ENCODE measurements at places on chromosomes 2 and 18.

- no peak for DNase-seq
These were observed 98.6 kb downstream of the HDAC4 start for GRCh38 chr2:239302083-239302807.

DNA sequence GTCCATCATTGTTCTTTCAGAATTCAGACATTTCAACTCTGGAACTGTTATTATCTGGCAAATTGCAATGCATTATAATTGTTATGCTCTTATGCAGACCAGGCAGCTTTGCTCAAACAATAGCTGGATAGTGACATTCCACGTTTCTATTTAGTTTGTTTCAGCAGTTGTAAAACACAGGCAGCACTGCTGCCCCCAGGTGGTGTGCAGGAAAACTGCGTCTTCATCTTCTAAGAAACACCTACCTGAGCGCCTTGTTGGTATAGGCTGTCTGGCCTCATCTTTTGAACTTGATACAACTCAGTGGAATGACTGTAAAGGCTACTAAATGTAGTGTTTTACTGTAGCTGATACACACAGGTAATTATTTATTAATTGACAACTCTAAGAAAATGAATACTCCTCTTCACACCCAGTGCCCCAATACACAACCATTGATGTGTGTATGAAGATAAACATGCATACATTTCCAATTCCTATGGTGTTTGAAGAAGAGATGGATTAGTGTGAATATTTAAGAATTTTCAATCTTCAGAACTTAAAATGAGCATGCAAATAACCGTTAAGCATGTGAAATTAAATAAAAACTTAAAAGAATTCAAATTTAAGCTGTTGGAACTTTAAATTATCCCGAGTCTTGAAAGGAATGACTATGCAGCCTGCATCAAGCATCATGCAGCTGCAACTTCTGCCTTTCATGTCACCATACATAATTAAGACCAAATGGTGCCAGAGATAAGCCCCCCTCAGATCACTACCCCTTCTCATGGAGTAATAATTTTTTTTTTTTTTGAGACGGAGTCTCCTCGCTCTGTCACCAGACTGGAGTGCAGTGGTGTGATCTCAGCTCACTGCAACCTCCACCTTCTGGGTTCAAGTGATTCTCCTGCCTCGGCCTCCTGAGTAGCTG, 85.6 kb downstream of the CD8B2 start:
- no peak for DNase-seq

DNA sequence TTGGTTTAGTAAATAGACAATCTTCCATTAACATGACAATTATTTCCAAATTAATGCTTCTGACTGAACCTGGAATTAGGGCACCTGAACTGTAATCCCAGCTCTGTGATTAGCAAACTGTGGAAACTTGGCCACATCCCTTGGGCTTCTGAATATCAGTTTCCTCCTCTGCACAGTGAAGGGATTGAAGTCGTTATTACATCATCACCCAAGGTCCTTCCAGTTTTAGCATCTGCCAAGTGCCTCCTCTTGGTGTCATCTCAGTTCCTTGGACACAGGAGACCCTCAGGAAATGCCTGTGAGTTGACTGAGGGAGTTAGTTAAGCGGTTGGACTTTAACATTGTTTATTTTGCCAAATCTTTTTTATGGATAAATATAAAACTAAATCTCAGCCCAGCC, 64.8 kb downstream of the MOGAT1 start:
- no peak for DNase-seq

- DNase-seq: no peak
These were observed 148.3 kb upstream of the KLHL14 start for GRCh38 chr18:32920796-32921787.

- DNase-seq: no peak
These were observed 31.9 kb downstream of the DSC3 start for GRCh38 chr18:31010601-31011000.

GRCh38 chr2:207073801-207074678, 91.7 kb downstream of the KLF7 start:
- DNase-seq: no peak

DNA sequence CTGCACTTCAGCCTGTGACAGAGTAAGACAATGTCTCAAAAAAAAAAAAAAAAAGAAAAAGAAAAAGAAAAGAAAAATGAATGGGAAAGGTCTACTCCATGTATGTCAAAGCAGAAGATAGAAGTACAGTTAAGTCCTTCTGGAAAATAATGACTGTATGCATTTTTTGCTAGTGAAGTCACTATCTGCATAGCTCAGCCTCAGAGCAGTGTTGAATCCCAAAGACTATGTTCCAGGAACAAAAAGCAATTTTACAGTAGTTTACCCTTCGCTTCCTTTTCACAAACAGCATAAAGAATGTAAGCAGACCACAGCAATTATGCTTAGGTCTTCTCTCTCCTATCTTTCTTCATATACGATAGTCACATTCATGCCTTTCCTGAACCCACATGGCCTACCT, 497.4 kb downstream of the CMPK2 start:
- no peak for DNase-seq

DNA sequence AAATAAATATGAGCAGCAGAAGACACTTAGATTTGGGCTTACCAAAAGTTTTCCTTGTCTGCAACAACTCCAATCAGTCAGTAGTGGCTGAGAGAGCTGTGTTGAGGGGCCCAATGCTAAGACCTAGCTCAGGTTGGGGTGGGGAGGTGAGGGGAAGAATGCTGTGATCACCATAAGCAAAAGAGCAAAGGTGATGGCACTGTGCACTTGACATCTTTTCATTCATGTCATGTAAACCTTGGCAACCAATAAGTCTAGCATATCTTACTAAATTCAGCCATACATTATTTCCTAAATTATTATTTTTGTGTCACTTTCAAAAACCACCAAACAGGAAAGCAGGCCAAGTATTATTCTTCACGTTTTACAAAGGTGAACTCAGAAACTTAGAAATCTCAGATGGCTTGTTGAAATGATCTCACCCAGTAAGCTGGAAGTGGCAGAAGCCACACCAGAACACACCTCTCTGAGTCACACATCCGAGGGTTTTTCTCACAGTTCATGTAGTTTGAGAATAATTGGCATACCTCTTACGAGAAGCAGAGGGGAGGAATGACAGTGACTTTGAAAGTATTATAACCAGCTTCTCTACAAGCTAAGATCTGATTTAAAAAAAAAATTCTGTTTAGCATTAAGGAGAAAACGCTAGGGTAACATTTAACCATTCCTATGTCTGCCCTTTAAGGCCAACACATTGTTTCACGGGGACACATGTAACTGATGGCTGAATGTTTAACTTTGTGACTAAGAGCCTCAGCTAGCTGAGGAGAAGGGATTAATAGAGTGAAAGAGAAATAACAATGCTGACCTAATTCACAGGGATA, 43.3 kb upstream of the SETBP1 start:
- no peak for DNase-seq

- no peak for DNase-seq
These were observed 25.3 kb downstream of the INPP4A start for GRCh38 chr2:98469862-98470544.

GRCh38 chr2:11030909-11031308, 119.2 kb downstream of the KCNF1 start:
- DNase-seq: no peak

- no peak for DNase-seq
These were observed 98.6 kb downstream of the BCL2L11 start for GRCh38 chr2:111219285-111219684.

DNA sequence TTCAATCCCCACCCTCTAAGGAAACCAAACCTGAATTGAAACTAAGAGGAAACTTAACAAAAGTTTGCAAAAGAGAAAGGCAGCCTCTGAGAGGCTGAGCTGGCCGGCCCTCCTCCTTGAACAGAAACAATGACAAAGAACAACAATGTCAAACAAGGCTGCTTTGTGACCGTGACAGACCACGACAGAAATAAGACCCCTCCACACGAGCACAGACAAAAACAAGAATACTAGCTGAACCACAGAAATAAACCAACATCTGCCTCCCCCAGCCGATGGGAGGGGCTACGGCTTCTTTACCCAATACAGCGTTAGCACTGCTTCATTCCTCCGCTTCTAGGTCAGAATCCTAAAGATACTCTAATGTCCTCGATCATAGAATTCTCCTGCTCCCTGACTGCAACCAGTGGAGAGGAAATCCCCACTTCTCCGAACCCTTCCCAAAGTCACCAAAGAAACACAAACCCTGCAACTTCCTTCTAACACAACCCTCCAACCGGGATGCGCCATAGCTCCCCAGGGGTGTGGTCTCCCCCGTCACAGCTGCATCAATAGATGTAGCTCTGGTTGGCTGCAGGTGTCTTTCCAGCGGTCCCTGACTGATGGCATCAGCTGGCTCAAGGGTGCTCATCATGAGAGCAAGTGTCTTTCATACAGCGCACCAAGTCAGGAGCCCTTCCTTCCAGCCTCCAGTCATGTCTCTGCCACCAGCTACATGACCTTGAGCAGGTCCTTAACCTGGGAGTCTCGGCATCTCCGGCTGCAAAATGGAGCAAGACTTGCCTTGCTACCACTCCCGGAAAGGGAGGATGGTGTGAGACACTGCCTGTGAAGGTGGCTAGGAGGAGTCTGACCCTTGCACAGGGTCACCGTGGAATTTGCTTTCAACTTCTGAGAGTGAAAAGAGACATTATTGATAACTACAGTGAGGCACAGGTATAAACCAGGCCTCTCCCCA, 198.6 kb downstream of the HAUS1 start:
- DNase-seq: no peak

DNA sequence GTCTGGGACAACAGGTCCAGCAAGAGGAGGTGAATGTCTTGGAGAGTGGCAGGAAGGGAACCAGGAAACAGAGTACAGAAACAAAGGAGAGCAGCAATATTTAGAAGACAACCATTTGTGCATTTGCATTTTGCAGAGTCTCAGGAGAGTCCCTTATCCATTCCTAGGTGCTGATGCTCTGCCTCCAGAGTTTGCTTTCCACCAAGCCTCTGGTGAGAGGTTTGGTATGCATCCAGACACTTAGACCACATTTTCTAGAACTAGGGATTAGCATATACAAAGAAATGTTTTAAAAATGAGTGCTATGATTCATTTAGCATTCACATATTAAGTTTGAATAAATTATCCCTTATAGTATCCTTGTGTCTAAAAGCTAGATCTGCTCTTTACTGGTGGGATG, 18.5 kb upstream of the LRATD1 start:
- no peak for DNase-seq

DNA sequence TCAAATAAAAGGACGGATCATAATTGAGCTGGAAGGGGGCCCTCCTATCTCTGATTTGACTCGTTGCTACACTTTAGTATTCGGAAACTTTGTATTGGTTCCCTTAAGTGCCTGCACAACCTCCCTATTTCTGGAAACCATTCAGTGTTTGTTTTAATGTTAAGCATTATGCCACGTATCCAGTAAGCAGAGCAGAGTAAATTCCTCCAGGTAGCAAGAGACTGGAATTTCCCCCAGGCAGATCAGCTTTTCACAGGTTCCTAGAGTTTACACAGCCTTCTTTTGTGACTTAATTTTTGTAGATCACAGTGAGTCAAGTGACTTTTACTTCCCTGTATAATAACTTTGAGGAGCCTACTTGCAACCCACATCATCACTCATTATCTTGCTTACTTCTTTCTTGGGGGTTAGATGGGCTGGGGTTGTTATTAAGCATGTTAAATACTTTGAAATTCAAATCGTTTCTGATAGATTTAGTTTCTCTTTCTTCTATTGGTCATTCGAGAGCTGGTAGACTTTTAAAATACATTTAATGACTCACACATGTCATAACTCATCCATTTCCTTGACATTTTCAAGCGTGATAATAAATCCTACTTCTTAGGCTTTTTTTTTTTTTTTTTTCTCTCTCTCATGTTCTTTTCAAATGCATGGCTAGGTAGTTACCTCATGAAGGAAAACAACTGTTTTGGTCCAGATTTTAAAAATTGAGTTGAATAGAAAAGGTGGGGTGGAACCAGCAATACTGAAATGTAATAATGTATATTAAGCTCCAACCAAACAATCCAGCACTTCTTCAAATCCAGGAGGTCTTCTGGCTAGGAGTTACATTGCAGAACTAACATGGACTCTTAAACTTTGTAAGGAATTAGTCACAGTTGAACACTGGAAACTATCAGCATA, 219.3 kb downstream of the NEDD4L start:
- no peak for DNase-seq

DNA sequence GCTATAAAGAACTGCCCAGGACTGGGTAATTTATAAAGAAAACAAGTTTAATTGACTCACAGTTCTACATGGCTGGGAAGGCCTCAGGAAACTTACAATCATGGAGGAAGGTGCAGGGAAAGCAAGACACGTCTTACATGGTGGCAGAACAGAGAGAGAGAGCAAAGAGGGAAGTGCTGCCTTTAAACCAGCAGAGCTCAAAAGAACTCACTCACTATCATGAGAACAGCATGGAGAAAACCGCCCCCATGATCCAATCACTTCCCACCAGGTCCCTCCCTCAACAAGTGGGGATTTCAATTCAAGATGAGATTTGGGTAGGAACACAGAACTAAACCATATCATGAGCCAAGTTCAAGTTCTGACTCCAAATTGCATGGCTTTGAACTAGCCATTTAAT, 62.8 kb upstream of the PPP1CB start:
- DNase-seq: no peak

DNA sequence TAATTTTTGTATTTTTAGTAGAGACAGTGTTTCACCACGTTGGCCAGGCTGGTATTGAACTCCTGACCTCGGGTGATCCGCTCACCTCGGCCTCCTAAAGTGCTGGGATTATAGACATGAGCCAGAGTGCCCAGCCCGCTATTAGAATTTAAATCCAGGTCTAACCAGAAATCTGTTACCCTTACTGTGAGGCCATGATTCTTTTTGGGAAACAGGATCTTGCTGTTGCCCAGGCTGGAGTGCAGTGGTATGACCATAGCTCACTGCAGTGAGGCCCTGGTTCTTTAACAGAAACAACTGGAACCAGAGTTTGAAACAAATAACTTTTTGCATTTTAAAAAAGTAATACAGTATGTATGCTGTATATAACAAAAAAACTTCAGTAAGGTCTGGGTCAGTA, 75.7 kb downstream of the NOL10 start:
- no peak for DNase-seq

GRCh38 chr2:223235986-223236385, 184.0 kb downstream of the KCNE4 start:
- no peak for DNase-seq

DNA sequence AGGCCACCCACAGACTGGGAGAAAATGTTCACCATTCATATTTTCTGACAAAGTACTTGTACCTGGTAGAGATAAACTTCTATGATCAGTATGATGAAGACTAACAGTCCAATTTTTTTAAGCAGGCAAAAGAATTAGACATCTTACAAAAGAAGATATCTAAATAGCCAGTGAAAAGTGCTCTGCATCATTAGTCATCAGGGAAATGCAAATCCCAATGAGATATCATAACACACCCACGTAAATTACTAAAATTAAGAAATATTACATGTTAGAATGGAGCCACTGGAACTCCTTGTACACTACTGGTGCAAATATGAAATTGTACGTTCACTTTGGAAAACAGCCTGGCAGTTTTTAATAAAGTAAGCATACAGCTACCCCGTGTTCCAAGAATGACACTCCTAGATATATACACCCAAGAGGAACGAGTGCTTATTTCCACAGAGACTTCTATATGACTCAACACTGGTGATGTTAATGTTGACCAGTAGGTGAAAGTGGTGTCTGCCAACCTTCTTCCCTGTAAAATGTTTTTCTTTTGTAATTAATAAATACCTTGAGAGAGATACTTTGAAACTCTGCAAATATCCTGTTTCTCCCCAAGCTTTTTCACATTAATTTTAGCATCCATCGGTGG, 80.3 kb downstream of the NPAS2 start:
- DNase-seq: no peak

All from GM12891 (cell line).